Heart right ventricle (tissue), 16 donors: ENCODE measurements at places on chromosomes 3 and 15. TPM values are rescaled to one million over a fixed set of nuclear protein-coding genes. Genes with fewer than 3 reads are reported as not detected.
A peak's percentile ranks its signal among the peaks of the same experiment; 100 is the strongest.

CCDC54 gene
- polyA plus RNA-seq = not detected

CD86 gene
- polyA plus RNA-seq = 2.3 TPM

ZNF619 gene
- 1.0 TPM for polyA plus RNA-seq

- no peak for DNase-seq
- no peaks in the 10 kb centered on the region for H3K27me3 ChIP-seq
- no peak overlapping the region for H3K27ac ChIP-seq
- H3K4me1 ChIP-seq = peaks cover 12% of the 10 kb centered on the region
- no peaks in the 10 kb centered on the region for H3K36me3 ChIP-seq
Observed at GRCh38 chr3:8938021-8938420, 25.3 kb downstream of the RAD18 start.

DNA sequence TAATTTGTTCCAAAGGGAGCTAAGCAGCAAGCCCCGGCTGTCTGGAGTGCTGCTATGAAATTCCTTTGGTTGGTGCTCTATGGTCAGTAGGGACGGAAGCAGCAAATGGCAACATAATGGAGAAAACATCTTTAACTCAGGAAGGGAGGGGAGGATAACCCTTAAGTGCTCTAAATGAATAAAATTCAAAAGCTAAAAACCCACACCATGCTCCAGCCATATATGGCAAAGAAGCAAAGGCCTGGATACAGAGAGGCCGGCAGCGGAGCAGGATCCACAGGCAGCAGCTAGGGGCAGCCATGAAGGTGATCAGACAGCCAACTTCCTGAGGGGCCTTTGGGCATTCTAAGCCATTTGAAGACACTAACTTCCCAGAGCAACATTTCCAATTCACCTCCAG, 38.9 kb downstream of the IL17RD start:
- no peaks in the 10 kb centered on the region for H3K36me3 ChIP-seq
- no peaks in the 10 kb centered on the region for H3K27me3 ChIP-seq
- H3K4me3 ChIP-seq = no peak overlapping the region
- H3K4me1 ChIP-seq = peaks cover 42% of the 10 kb centered on the region
- DNase-seq = no peak
- no peak overlapping the region for H3K27ac ChIP-seq

GRCh38 chr3:194766845-194767244, 81.2 kb downstream of the FAM43A start:
- no peak overlapping the region for H3K27ac ChIP-seq
- H3K36me3 ChIP-seq = no peaks in the 10 kb centered on the region
- H3K4me3 ChIP-seq = no peak overlapping the region
- peaks cover 7% of the 10 kb centered on the region for H3K4me1 ChIP-seq
- no peak for DNase-seq
- no peaks in the 10 kb centered on the region for H3K27me3 ChIP-seq

DNA sequence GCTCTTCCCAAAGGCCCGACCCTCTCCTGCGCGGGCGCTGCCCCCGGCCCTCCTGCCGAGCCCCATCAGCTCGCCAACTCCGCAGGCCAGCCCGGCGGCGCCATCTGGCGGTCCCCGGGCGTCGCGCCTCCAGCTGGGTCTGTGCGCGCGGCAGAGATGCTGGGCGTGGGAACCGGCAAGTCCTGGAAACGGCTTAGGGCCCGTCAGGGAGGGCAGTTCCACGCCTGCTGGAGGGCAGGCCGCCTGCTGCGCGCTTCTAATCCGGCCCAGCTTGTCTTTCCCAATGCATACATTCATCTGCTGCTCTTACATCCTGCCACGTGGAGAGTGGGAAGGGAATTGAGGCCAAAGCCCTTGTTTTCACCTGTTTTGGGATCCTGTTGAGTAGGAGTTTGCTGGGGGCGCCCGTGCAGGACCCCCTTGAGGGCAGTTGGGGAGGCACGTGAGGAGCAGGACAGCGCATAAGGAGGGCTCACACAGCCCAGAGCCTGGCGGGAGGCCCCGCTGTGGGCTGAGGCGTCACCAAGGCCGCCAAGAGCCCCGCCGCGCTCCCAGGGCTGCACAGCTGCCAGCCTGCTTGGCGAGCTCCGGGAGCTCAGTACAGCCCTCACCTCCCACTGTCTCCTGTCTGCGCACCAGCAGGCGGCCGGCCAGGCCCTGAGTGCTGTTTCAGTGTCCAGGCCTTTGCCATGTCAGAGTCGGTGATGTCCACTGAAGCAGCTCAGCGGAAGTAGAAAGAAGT, 165.6 kb downstream of the NSMCE3 start:
- H3K4me1 ChIP-seq = peaks cover 7% of the 10 kb centered on the region
- peak overlapping the region; percentile 52 for H3K4me3 ChIP-seq
- DNase-seq = peak; percentile 57

- no peak overlapping the region for H3K27ac ChIP-seq
- peaks cover 3% of the 10 kb centered on the region for H3K4me1 ChIP-seq
- DNase-seq = no peak
- no peak overlapping the region for H3K4me3 ChIP-seq
Observed at GRCh38 chr3:57793737-57794187, 37.7 kb downstream of the SLMAP start.

GRCh38 chr3:23518441-23518840, 287.3 kb upstream of the UBE2E1 start:
- H3K27ac ChIP-seq = no peak overlapping the region
- H3K4me1 ChIP-seq = no peaks in the 10 kb centered on the region
- no peaks in the 10 kb centered on the region for H3K36me3 ChIP-seq
- H3K4me3 ChIP-seq = no peak overlapping the region
- H3K27me3 ChIP-seq = no peaks in the 10 kb centered on the region

DNA sequence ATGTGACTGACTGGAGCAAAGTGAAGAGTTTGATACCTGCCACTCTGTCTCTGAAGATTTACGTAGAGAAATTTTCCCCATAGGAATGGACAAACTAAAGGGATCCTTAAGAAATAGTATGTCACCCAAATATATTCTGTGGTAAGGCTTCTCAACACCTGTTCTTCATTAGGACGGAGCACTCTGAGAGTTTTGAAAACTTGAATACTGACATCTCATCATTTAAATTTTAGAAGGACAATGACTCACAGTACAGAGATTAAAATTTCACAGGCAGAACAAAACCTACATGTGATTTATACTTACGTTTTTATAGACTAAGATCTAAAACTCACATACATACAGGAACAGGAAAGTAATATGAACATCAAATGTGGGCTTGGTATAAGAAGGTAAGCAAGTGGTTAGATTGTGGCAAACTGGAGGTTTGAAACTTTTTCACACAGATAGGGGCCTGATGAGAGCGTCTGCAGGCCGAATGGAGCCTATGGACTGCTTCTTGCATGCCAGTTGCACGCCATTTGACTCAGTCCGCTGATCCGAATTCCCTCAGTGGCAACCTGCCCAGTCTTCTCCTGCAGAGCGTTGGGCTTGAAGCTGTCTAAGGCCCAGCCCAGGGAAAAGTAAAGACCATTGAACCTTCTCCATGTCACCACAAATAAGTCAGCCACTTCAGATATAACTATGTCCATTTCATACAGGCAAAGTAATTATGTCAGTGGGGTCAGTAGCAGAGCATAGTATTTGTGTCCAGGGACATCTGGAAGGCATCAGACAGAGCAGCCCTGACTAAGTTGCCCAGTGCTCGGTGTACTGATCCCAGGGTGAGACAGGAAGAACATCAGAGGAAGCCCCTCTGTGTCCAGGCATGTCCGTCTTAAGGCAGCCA, 45.7 kb downstream of the ZBTB38 start:
- no peaks in the 10 kb centered on the region for H3K27me3 ChIP-seq
- peaks cover 67% of the 10 kb centered on the region for H3K4me1 ChIP-seq
- no peak overlapping the region for H3K4me3 ChIP-seq
